Activated CD8-positive, alpha-beta T cell treated with anti-CD3 and anti-CD28 coated beads for 36 hours (primary cell): ENCODE measurements at places on chromosomes 16 and 17. TPM values are rescaled to one million over a fixed set of nuclear protein-coding genes. Genes with fewer than 3 reads are reported as not detected.
A peak's percentile ranks its signal among the peaks of the same experiment; 100 is the strongest.

The MT1H gene
- total RNA-seq = 2.3 TPM

The FGF11 gene
- 16.6 TPM for total RNA-seq

The SLC38A8 gene
- total RNA-seq = not detected

GRCh38 chr17:82752371-82753200 lies 721 bp downstream of the TBCD start:
- peaks cover 19% of the 10 kb centered on the region for H3K36me3 ChIP-seq
- H3K4me1 ChIP-seq = peaks cover 23% of the 10 kb centered on the region
- H3K27ac ChIP-seq = peak overlapping the region; percentile 38
- H3K27me3 ChIP-seq = no peaks in the 10 kb centered on the region
- DNase-seq = peak; percentile 42

DNA sequence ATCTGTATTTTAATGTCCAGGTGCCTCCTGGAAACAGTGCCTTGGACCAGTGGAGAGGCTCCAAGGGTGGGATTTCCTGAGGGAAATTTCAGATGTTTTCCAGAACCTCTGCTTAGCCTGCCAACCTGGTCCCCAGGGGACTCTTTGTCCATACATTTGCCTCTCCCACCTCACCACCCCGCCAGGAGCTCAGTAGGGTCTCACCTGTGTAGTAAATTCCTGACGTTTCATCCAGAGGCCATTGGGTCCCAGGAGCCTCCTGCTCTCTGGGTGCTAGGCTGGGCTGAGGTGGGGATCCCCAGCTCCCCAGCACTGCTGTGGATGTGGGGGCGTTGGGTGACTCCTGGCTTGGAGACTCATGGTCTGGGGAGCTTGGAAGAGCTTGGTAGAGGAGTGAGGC lies 2.7 kb downstream of the NLRP1 start:
- no peak overlapping the region for H3K4me3 ChIP-seq
- peaks cover 64% of the 10 kb centered on the region for H3K4me1 ChIP-seq
- DNase-seq = no peak
- H3K36me3 ChIP-seq = peaks cover 47% of the 10 kb centered on the region
- no peaks in the 10 kb centered on the region for H3K27me3 ChIP-seq
- H3K27ac ChIP-seq = peak overlapping the region; percentile 48

The ARMC7 gene
- 5.4 TPM for total RNA-seq

GRCh38 chr17:48486557-48486956 lies 44.3 kb downstream of the HOXB1 start:
- no peak for DNase-seq
- H3K4me3 ChIP-seq = no peak overlapping the region
- no peaks in the 10 kb centered on the region for H3K36me3 ChIP-seq
- peaks cover 29% of the 10 kb centered on the region for H3K4me1 ChIP-seq

The SLC6A2 gene
- total RNA-seq = not detected

DNA sequence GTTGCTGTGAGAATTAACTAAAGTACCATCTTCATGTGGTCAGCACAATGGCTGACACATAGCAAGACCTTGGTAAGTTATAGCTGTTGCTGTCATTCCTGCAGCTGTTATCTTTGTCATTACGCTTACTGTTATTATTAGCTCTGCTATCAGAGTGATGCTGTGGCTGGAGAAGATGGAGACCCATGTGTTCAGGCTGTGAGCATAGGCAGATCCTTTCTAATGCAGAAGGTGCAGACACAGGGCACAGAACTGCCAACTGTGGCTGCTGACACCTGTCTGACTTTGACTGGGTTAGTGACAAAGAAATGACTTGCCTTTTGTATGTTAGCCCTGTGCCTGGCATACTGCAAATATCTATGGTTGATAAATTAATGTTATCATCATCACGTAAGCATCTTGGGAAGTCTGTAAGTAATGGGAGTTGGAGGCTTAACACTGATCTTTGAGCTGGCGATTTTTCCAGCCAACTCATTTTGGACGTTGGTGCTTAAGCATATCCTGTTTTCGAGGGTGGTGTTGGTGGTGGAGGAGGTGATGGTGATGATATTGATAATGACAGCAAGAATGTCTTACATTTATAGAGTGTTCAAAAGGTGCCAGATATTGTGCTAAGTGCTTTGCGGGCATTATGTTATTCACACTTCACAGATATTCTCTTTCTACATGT lies 695.3 kb downstream of the WWOX start:
- peak; percentile 17 for DNase-seq
- H3K27me3 ChIP-seq = no peaks in the 10 kb centered on the region
- peaks cover 16% of the 10 kb centered on the region for H3K4me1 ChIP-seq
- H3K27ac ChIP-seq = peak overlapping the region; percentile 6
- no peak overlapping the region for H3K4me3 ChIP-seq

GRCh38 chr16:3519581-3519980 lies 18.8 kb downstream of the CLUAP1 start:
- H3K27ac ChIP-seq = no peak overlapping the region
- no peaks in the 10 kb centered on the region for H3K27me3 ChIP-seq
- no peak for DNase-seq
- H3K4me3 ChIP-seq = no peak overlapping the region

DNA sequence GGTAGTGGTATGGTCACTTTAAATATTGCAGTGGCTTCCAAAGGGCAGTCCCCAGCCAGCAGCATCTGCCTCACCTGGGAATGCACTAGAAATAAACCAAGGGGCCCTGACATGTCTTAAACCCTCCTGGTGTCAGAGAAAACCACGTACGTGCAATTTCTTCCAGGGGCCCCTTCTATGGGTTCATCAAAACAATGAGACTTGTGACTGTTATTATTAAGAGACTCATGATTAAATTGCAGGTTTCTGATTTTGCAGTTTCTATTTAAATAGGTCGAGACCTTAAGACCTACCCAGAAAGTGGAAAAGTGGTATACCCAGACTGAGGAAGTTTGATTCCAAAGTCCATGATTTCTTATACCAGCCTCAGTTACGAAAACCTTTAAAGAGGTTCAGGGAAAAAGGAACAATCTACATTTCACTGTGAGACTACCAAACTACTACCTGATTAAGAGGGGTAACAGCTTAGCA lies 746 bp upstream of the POLG2 start:
- H3K27me3 ChIP-seq = no peaks in the 10 kb centered on the region
- H3K36me3 ChIP-seq = peaks cover 80% of the 10 kb centered on the region
- no peak for DNase-seq
- H3K4me3 ChIP-seq = peak overlapping the region; percentile 100

The P3H4 gene
- total RNA-seq = 3.2 TPM
